AG10803 (cell line): ENCODE measurements at places on chromosomes 1 and 21.

DNA sequence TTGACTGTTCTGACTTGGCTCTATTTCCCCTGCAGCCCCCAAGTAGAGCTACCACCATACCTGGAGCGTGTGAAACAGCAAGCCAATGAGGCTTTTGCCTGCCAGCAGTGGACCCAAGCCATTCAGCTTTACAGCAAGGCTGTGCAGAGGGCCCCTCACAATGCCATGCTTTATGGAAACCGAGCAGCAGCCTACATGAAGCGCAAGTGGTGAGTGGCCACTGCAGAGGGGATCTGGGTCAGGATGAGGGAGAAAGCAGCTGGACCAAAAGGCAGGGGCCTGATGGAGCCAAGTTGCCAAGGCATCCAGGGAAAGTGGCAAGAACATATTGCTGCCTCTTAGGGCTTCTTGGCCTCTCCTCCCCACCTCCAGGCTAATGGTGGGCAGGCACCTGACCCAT is 24.1 kb upstream of the TMEM222 start:
- no peak for DNase-seq

DNA sequence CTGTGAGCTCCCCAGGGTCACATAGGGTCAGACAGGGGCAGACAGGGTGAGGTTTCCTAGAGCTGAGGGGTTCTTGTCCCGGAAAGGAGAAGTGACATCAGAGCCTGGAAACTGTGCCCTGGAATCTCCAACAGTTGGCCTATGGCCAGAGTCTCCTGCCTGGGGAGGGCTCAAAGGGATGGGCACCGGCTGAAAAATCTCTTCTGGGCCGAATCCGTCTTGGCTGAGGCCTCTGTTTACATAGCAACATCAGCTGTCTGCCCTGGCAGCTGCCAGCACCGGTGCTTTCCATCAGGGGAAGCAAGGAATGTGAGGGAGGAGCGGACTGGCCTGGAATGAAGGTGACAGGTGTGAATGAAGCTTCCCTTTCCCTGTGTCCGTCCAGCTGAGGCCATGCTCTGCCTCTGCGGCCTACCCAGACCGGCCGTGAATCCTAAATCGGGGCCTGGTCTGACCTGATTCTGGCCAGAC is 30.7 kb downstream of the VASH2 start:
- DNase-seq = no peak

- DNase-seq = no peak
Observed at GRCh38 chr1:207306603-207307002, 14.9 kb upstream of the CD55 start.

DNA sequence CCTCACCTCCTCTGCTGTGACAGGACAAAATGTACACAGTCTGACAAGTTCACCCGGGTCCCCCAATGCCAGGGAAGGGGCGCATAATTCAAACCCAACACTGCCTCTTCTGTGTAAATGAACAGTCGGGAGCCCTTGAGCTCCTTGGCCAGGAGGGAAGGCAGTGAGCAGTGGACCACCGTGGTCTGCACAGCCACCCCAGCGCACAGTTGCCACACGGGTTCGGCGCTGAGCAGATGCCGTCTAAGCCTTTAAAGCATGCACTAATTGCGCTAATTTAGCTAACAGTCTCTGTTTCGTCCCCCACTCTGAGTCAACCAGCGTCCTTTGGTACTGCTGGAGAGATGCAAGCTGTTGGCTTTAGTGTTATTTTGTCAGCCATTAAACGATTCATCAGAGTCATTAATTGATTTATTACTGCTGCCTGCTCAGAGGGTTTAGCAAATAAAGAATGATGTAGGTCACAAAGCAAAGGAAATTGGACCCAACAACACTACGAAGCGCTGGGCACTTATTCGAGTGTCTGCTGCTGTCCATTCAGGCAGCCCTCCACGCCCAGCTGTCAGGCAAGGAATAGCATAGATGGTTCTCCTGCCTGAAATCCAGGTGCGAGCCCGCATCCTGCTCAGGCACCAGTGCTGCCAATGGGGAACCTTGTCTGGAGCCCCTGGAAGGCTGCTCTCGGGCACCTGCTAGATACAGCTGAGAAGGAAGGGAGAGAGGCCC is 91.5 kb downstream of the MRPL37 start:
- DNase-seq = no peak

GRCh38 chr21:32545948-32546441 is 39.3 kb downstream of the TCP10L start:
- DNase-seq = peak; percentile 3
